Smooth muscle cell of the umbilical artery (primary cell): ENCODE measurements at places on chromosomes 3 and 15. TPM values are rescaled to one million over a fixed set of nuclear protein-coding genes. Genes with fewer than 3 reads are reported as not detected.

FAM131A gene
- 21.4 and 38.7 TPM in 2 replicates for total RNA-seq

RPL22L1 gene
- total RNA-seq: 80.9 and 116 TPM in 2 replicates

CADPS gene
- total RNA-seq: 16.9 and 57.3 TPM in 2 replicates

MYO5C gene
- under 0.01 and 0.23 TPM in 2 replicates for total RNA-seq

MCF2L2 gene
- 0.30 and 0.37 TPM in 2 replicates for total RNA-seq

IGF1R gene
- total RNA-seq: 30.6 and 59.5 TPM in 2 replicates

USP50 gene
- not detected in 2 replicates for total RNA-seq

SLC9C1 gene
- total RNA-seq: 0.30 and 0.37 TPM in 2 replicates

SNUPN gene
- 28.1 and 29.7 TPM in 2 replicates for total RNA-seq

SLC7A14 gene
- total RNA-seq: 2.4 and 4.9 TPM in 2 replicates

INAFM2 gene
- total RNA-seq: 23.4 and 24.6 TPM in 2 replicates

EPHA3 gene
- 4.2 and 17.0 TPM in 2 replicates for total RNA-seq

CAPN3 gene
- 0.74 and 4.2 TPM in 2 replicates for total RNA-seq

GOLGA8J gene
- total RNA-seq: not detected in 2 replicates

USF3 gene
- 5.3 and 8.1 TPM in 2 replicates for total RNA-seq

LRRC2 gene
- total RNA-seq: under 0.01 and 0.23 TPM in 2 replicates

CHRNA3 gene
- total RNA-seq: under 0.01 TPM in 1 of 2 replicates, not detected in the other

HRH1 gene
- total RNA-seq: 17.5 and 28.3 TPM in 2 replicates

SHC4 gene
- 2.6 and 3.0 TPM in 2 replicates for total RNA-seq

TLR9 gene
- under 0.01 TPM in 1 of 2 replicates, not detected in the other for total RNA-seq

AZI2 gene
- 148 and 255 TPM in 2 replicates for total RNA-seq

CTXN2 gene
- total RNA-seq: not detected in 2 replicates

DISP2 gene
- total RNA-seq: 0.09 and 0.30 TPM in 2 replicates

CIP2A gene
- 4.8 and 19.8 TPM in 2 replicates for total RNA-seq

IL12A gene
- total RNA-seq: 0.89 and 1.3 TPM in 2 replicates

MITF gene
- total RNA-seq: 0.74 and 3.6 TPM in 2 replicates

CAMP gene
- total RNA-seq: not detected in 2 replicates

CACNA2D3 gene
- 0.05 TPM in 1 of 2 replicates, not detected in the other for total RNA-seq

AGTR1 gene
- 2.1 and 5.7 TPM in 2 replicates for total RNA-seq

CDAN1 gene
- 11.9 TPM in 2 replicates for total RNA-seq

FOXB1 gene
- not detected in 2 replicates for total RNA-seq

CLEC3B gene
- total RNA-seq: not detected in 2 replicates

TRPC1 gene
- 31.5 and 35.5 TPM in 2 replicates for total RNA-seq

ADGRG7 gene
- total RNA-seq: 0.30 TPM in 1 of 2 replicates, not detected in the other

ACTRT3 gene
- total RNA-seq: 3.4 and 4.8 TPM in 2 replicates

EEF1AKMT4 gene
- total RNA-seq: 2.4 and 4.2 TPM in 2 replicates

TGM5 gene
- total RNA-seq: not detected in 2 replicates

NRG4 gene
- under 0.01 TPM in 1 of 2 replicates, not detected in the other for total RNA-seq

SERINC4 gene
- not detected in 2 replicates for total RNA-seq

SERPINI2 gene
- total RNA-seq: not detected in 2 replicates

GLDN gene
- under 0.01 TPM in 1 of 2 replicates, not detected in the other for total RNA-seq

PRSS50 gene
- total RNA-seq: not detected in 2 replicates

KLHDC8B gene
- total RNA-seq: 9.5 and 15.7 TPM in 2 replicates

POPDC2 gene
- 0.59 and 1.8 TPM in 2 replicates for total RNA-seq

SLC6A11 gene
- not detected in 2 replicates for total RNA-seq

REC114 gene
- not detected in 2 replicates for total RNA-seq

TUSC7 gene
- total RNA-seq: not detected in 2 replicates

MOBP gene
- not detected in 2 replicates for total RNA-seq

CDHR4 gene
- not detected in 2 replicates for total RNA-seq
